ENCODE measurements at places on chromosomes 5 and 9.

GRCh38 chr9:28120626-28121025 lies 547.3 kb upstream of the C9orf72 start:
- DNase-seq, result no peak
- no peaks in the 10 kb centered on the region for H3K27me3 ChIP-seq
- H3K4me1 ChIP-seq, result no peaks in the 10 kb centered on the region
- no peak overlapping the region for H3K4me3 ChIP-seq
- H3K36me3 ChIP-seq, result no peaks in the 10 kb centered on the region

GRCh38 chr5:145941448-145942130 lies 5.2 kb downstream of the SH3RF2 start:
- no peaks in the 10 kb centered on the region for H3K27me3 ChIP-seq
- peaks cover 50% of the 10 kb centered on the region for H3K4me1 ChIP-seq
- no peak for DNase-seq
- no peak overlapping the region for H3K4me3 ChIP-seq

DNA sequence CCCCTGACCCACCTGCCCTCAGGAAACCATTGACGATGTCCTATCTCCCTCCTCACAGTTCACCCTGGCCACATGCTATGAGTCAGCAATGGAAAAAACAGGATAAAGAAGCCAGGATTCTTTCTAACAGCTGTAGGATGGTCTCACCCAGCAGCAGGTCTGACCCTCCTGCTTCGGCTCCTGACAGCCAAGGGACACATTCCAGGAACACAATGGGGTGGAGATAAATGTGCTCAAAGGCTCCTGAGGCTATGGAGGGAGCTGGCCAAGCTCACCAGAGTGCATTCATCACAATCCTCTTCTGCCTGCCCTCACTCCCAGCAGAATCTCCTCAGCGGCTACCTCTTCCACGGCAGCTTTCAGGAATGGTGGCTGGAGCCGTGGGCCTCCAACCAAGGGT lies 170.3 kb downstream of the PJA2 start:
- no peak overlapping the region for H3K4me3 ChIP-seq
- peak; percentile 11 for DNase-seq
- H3K36me3 ChIP-seq, result no peaks in the 10 kb centered on the region
- no peaks in the 10 kb centered on the region for H3K27me3 ChIP-seq
- H3K27ac ChIP-seq, result no peak overlapping the region
- no peaks in the 10 kb centered on the region for H3K4me1 ChIP-seq

DNA sequence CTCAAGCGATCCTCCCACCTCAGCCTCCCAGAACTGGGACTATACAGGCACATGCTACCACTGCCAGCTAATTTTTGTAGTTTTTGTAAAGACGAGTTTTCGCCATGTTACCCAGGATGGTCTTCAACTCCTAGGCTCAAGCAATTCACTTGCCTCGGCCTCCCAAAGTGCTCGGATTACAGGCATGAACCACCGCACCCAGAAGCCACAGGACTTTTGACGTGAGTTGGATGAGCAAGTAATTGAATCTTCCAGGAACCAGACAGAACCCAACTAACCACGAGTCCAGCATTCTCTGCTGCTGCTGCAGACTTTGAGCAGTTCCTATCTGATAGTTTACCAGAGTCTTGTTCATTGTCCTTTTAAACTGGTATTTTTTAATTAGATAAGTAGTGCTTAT lies 9.6 kb upstream of the ATP6V0E1 start:
- H3K36me3 ChIP-seq, result peaks cover 4% of the 10 kb centered on the region
- H3K27me3 ChIP-seq, result peaks cover 6% of the 10 kb centered on the region
- H3K4me3 ChIP-seq, result no peak overlapping the region
- H3K4me1 ChIP-seq, result no peaks in the 10 kb centered on the region

DNA sequence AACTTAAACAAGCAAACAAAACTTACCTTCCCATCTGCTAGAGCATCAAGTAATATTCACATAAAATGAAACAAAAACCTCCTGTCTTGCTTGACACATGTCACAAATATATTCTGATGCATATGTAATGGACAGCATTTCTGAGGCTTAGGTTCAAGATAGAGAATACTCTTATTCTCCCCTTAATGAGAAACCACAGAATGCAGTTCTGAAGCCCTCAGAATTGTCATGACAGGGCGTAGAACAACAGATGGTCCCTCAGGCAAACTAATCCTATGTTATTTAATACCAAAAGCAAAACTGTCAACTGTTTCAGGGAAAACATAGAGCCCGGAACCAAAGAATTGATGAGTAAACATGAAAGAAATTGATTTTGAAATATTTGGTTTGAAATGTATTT lies 229.9 kb upstream of the RIOK2 start:
- H3K36me3 ChIP-seq, result no peaks in the 10 kb centered on the region
- no peaks in the 10 kb centered on the region for H3K27me3 ChIP-seq
- no peak overlapping the region for H3K27ac ChIP-seq
- H3K4me1 ChIP-seq, result no peaks in the 10 kb centered on the region
- no peak overlapping the region for H3K4me3 ChIP-seq

DNA sequence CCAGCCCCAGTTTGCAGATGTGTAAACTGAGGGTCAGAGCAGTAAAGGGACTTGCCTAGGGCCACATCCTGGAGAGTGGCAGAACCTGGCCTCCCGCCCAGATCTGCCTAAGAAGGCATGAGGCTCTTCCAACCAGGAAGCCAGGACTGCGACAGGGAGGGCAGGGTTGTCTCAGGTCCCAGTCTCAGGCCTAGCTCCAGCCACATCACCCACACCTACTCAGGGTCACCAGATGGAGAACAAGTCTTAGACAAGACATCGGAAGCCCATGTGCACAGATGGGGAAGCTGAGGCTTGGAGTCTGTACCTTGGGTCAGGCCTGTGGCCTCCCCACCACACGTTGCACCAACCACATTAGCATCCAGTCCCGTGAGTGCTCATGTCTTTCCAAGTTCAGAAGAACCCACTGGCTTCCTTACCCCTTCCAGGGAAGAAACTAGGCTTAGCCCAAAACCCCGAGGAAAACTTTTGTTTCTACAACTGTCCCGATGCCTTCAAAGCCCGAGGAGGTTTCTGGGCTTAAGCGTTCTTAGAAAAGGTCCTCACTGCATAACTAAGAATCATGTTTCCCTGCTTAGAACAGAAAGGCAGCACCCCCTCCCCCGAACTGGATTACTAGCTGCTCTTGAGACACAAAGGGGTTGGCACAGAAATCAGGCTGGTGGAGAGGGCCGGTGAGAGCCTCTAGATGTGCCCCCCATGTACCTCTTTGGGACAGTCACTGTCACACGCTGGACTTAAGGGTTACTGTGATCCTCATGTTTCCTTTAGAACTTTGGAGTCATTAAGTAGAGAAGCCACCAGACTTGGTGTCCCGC lies 2.2 kb downstream of the FAM78A start:
- peak overlapping the region; percentile 92 for H3K27ac ChIP-seq
- peaks cover 59% of the 10 kb centered on the region for H3K4me1 ChIP-seq
- H3K4me3 ChIP-seq, result peak overlapping the region; percentile 98
- no peak for DNase-seq
- H3K36me3 ChIP-seq, result no peaks in the 10 kb centered on the region
- H3K27me3 ChIP-seq, result no peaks in the 10 kb centered on the region

DNA sequence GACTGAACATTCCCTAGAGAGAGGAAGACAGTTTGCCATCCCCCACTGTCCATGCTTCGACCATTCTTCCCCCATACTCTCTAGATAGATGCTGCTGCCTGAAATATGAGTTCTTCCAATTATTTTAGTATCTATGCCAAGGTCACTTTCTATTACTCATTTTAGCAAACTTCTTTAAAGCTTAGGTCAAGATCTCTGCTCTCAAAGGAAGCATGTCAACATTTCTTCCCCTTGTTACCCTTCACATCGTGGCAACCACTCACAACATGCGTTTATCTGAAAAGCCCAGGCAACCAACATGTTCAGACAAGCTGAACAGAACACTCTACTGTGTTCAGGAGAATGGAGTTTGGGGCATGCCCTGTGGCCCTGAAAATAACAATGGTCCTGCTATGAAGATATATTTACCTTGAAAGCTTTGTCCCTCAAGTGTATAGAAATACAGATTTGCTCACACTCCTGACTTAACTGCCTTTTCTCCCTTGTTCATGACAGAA lies 138.4 kb upstream of the KIF2A start:
- no peaks in the 10 kb centered on the region for H3K27me3 ChIP-seq
- no peak for DNase-seq
- no peaks in the 10 kb centered on the region for H3K36me3 ChIP-seq
- no peak overlapping the region for H3K4me3 ChIP-seq

GRCh38 chr9:111348821-111349271 lies 18.8 kb upstream of the OR2K2 start:
- DNase-seq, result no peak
- no peaks in the 10 kb centered on the region for H3K27me3 ChIP-seq
- H3K4me1 ChIP-seq, result no peaks in the 10 kb centered on the region
- no peaks in the 10 kb centered on the region for H3K36me3 ChIP-seq
- no peak overlapping the region for H3K27ac ChIP-seq

DNA sequence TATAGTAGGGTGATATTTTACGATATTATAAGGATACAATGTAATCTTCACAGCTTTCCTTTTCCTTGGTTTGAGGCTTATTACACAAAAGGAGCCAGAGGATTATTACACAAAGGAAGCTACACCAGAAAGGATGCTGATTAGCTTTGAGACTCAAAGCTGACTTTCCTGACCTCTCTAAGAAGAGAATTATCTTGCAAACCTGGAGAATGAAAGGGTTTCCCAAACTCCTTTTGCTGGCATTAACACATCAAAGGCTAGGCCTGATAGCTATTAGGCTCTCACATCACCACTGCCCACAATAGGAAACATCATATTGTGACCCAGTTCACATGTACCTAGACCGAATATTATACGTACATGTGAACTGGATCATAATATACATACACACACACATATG lies 34.2 kb upstream of the CHD1 start:
- no peaks in the 10 kb centered on the region for H3K36me3 ChIP-seq
- no peaks in the 10 kb centered on the region for H3K27me3 ChIP-seq
- no peak overlapping the region for H3K4me3 ChIP-seq
- H3K27ac ChIP-seq, result no peak overlapping the region
